Activated T-helper 1 cell treated with anti-CD3 and anti-CD28 coated beads, Interleukin-12 subunit alpha, Interleukin-12 subunit beta, Interleukin-2, Interleukin-4 antibody, amounts not matched to agents 30 ng/mL and 10 ng/mL and 1 ng/mL, durations not matched to agents 14 hours and 24 hours and 36 hours (primary cell): ENCODE measurements at places on chromosomes 16 and 17.

- DNase-seq, result no peak
Observed at GRCh38 chr17:17950806-17951205, 21.4 kb downstream of the TOM1L2 start.

DNA sequence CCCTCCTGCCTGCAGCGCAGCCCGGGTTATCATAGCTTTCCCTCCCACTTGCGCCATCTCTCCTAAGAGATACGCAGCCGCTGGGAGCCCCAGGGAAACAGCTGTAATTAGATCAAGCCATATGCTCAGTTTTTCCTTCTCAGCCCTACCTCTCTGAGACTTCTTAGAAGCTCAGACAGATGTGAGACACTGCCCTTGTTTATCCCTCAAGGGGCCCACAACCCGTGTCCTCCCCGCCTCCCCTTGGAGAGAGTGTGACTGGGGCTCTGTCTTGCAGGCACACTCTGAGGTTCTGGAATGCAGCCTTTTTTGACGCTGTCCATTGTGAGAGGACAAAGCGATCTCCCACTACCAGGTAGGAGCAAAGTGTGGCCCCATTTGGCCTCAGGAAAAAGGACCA lies 31.2 kb downstream of the CIBAR2 start:
- no peak for DNase-seq

GRCh38 chr16:59849716-59850115 lies 1115.6 kb upstream of the GOT2 start:
- no peak for DNase-seq

- no peak for DNase-seq
Observed at GRCh38 chr16:80741724-80742123, 62.7 kb downstream of the CDYL2 start.

DNA sequence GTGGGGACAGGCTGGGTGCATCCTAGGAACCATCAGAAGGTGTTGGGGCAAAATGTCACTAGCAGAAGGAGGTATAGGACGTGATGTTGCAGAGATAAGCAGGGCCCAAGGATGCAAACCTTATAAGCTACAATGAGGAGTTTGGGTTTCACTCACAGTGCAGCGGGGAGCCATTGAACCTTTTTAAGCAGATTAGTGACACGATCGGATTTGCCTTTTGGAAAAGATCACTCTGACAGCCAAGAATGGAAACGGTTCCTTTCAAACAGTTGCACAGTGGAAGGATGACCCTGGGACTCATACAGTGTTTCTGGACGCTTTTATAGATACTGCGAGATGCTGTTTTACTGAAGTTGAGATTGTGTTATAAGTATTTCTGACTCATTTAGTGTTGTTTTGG lies 131.8 kb upstream of the CACNG3 start:
- DNase-seq, result no peak

DNA sequence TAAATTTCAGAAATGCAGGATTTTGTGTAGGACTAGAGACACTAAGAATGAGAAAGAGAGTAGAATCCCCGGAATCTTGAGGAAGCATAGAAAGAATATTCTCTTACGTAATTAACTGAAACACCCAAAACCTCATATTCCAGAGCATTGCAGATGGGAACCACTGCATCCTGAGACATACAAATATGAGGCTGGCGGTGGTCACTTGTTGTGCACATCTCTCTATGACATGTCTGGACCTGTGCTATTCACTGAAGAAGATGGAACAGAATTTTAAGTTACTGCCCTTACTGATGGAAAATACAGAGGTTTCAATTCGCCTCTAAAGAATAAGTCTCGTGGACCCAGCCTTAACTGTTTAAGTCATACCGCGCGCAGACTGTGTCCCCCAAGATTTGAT lies 806 bp downstream of the RAD51C start:
- no peak for DNase-seq

DNA sequence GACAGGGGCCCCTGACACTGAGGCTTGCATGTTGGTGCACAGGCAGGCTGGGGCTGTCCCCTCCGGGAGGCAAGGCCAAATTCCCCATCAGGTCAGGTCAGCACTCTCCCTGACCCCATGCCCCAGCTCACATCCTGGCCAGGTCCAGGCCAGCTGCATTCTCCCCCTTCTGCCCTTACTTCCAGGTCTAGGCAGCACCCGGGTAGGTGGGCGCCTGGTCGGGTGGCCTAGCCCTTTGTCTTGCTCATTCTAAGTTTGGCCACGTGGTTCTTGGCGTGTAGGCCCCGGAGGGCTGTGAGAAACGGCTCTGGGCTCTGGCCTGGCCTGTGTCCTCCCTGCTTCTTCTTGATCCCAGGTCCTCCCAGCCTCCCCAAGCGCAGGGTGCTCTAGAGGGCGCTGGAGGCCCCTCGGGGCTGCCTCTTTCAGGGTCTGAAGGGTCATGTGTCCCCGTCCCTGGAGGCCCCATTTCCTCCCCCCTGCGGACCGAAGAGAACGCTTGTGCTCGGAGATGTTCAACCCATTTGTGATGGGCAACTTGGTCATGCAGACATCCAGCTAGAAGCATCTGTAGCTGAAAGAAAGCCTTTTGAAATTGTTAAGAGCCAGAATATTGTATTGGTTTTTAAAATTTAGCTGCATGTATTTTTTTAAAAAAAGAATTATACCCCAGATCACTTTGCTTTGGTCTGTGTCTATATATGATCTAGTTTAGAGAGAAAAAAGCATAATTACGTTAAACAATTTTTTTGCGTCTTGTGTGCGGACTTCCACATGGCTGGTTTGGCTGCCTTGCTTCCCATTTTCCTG lies 6.7 kb downstream of the BAHCC1 start:
- DNase-seq, result no peak

DNA sequence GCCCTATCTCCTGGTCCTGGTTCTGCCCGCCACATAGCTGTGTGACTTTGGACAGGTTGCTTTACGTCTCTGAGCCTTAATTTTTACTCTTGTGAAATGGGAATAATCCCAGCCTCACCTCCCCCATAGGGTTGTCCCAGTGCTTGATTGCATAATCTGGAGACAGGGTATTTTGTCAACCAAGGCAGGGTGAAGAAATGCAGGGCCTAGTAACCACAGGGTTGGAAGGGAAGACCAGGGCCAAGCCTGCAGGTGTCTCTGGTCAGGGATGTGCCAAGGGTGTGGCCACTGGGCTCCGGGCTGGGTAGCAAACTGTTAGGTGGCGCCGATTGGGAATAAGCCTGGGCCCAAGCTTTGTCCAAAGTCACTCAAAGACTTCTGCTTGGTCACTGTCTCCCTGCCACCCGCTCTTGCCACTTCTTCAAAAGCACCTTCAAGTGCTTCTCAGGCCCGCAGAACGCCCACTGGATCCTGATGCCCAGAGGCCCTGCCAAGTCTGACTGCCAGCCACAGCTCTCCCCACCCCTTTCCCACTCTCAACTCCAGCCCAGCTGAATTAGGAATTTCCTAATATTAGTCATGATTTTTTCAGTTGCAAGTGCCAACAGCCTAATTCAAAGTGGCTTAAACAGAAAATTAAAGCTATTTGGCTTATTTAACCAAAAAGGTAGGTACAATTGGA lies 20.6 kb upstream of the COL1A1 start:
- DNase-seq, result no peak

GRCh38 chr16:27448532-27449433 lies 46.8 kb downstream of the IL21R start:
- DNase-seq, result no peak

GRCh38 chr17:64947152-64947551 lies 27.9 kb upstream of the LRRC37A3 start:
- no peak for DNase-seq

GRCh38 chr16:81060576-81061306 lies 16.3 kb downstream of the C16orf46 start:
- DNase-seq, result no peak

GRCh38 chr17:50111673-50112655 lies 16.8 kb downstream of the PDK2 start:
- no peak for DNase-seq

DNA sequence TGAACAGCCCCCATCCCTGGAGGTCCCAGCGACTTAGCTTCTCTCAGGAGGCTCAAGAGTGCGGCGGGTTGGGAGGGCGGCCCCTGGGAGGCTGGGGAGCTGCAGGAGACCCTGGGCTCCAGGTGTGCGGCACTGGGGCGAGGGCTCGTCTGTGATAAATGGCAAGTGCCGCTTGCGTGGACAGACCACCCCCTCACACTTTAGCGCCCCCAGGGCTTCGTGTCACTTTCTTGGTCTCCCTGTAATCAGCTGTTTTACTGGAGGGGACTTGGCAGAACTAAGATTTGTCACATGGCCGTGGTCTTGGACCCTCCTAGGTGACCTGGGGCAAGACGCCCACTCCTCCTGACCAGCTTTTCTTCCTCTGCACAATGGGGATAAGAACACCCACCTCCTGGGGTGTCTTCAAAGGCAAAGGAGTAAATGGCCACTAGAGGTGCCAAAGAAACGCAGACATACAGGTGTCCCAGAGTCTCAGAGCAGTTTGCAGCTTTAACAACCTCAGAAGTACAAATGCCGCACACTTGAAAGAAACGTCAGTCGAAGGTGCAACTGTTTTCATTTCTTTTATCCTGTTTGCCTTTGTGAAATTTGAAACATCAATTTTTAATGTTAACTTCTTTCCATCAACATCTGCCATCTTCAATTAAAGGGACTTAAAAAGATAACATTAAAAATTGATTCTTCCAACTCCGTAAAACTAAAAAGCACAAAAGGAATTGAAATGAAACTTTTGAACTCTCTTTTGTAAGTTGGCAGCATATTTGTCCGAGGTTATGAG lies 946 bp downstream of the OSGIN1 start:
- no peak for DNase-seq

DNA sequence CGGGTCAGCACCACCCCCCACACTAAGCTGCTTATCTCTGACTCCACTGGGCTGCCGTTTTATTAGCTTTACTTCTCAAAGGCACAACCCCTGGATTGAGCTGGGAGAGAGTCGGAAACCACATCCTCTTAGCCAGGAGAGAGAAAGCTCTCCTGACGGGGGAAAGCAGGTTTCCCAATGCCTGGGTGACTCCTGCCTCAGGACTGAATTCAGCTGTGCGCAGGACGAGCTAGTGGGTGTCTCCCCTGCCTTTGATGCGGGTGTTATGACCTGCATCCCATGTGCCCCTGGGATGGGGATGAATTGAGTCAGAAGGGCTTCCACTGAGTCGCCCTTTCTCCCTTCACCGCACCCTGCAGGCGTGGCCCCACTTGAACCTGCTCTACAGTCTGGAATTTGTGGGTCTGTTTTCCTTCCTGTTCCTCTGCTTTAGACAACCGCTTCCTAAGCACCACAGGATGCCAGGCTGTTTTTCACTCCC lies 819.2 kb upstream of the EEF2KMT start:
- DNase-seq, result no peak

DNA sequence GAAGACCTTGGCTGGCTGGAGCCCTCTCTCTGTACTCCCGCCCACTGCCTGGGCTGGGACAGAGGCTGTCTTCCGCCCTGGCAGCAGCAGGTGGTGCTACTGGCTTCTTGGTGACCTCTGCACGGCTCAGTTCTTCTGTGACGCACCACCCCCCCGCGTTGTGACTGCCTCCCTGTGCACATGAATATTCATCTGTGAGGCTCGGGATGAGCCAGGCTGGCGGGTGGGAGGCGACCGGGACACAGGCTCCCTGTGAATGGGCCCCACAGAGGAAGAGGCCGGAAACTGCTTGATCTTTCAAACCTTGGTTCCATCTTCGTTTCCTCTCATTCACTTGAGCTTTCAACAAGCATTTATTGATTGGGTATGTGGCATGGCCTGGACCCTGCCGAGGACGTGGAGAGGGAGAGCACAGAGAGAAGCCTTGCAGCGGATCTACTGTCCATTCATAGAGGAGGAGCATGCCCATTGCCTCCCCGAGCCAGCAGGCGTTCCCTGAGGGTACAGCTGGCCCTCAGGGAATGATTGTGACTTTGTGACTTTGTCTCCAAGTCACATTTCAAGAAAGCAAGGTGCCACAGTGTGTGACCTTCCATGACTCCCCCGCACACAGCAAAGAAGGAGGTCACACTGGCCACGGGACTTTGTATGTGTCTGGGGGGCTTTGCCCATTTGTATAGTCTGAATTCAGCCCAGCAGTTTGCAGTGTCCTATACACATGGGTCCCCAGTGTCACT lies 45.0 kb downstream of the B9D1 start:
- no peak for DNase-seq

DNA sequence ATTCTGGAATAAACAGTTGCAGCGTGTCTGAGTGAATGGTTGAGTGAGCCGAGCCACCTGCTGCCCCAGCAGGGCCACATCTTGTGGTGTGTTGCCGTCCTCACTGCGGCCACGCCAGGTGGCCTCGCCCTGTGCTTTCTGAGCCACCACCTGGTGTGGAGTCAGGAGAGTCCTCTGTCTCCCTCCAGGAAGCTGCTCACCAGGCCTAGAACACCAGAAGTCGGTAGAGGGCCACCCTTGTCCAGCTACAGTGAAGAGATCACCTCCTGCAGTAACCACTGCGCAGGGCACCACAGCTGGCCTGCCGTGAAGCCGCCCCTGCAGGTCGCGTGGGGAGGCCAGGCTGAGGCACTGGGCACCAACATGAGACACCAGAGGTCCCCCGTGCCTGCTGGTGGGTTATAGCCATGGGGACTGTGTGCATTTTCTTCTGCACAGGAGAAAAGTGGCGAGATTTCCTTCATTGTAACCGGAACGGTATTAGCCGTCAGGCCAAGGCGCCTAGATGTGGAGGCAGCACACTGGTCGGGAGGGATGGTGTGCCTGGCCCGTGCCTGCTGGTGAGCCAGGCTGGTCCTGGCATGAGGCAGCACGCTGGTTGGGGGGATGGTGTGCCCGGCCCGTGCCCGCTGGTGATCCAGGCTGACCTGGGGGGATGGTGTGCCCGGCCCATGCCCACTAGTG lies 28.9 kb upstream of the FOXK2 start:
- DNase-seq, result no peak

GRCh38 chr17:76492989-76493501 lies 8.2 kb downstream of the RHBDF2 start:
- DNase-seq, result peak; percentile 61

DNA sequence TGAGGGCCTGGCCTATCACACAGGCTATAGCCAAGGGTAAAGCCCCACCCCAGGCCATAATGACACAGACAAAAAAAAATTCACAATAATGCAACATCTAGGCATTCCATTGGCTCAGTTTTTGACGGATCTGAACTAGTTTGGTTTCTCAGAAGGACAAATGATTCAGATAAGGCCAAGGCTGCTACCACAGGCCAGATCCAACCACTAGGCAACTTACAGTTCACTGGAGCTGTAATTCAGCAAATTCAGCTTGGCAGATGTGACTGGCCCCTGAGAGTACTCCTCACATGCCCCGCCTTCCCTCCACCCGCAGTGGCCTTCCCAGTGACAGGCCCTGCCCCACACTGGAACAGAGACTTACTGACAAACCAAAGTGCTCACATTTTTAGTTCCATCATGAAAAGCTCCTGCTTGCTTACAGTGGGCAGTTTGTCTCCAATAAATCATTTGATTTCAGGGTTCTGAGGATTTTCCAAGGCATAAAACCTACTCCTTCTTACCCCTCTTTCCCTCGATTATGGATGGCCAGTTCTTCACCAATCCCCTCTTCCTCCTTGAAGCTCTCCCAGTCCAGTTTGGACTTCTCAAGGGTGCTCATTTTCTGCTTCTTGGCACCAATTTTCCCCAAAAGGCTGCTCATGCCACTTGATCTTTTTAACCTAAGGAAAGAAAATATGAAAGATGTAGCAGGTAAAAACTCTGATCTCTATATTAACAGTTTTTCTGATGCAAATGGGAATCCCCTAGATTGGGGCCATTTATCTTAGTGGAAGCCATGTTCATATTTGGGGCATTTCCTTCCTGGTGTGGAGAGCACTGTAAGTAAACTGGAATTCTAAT lies 53.3 kb upstream of the BCAR1 start:
- DNase-seq, result no peak
